ENCODE measurements at places on chromosomes 4 and X. TPM values are rescaled to one million over a fixed set of nuclear protein-coding genes. Genes with fewer than 3 reads are reported as not detected.

AWAT1 gene
- total RNA-seq, result not detected

ARHGAP6 gene
- total RNA-seq, result 0.86 TPM

ITM2A gene
- total RNA-seq, result 15.4 TPM

LRCH2 gene
- total RNA-seq, result 3.4 TPM

ODAPH gene
- not detected for total RNA-seq

FAAH2 gene
- 1.4 TPM for total RNA-seq

SLC6A14 gene
- total RNA-seq, result not detected

USP51 gene
- total RNA-seq, result 1.1 TPM

AMTN gene
- 0.18 TPM for total RNA-seq

CLCN5 gene
- 12.6 TPM for total RNA-seq

NWD2 gene
- total RNA-seq, result not detected

DNA sequence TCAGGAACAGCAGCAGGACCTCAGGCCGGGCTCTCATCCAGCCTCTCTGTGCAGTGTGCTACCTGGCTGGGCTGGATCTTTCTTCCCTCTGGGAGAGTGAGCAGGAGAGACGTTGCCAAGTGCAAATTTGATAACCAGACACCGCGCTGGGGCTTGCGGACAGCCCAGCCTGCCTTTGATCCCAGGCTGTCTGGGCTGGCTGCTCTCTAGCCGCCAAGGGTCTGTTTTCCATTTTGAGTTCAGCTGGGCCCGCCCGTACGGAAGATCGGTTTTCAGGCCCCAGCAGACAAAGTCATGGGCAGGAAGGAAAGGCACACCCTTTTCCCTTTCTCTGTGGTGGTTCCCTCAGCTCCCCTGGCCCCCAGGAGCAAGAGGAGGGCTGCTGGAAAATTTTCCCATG lies 90.2 kb downstream of the CPZ start:
- DNase-seq, result no peak

DNA sequence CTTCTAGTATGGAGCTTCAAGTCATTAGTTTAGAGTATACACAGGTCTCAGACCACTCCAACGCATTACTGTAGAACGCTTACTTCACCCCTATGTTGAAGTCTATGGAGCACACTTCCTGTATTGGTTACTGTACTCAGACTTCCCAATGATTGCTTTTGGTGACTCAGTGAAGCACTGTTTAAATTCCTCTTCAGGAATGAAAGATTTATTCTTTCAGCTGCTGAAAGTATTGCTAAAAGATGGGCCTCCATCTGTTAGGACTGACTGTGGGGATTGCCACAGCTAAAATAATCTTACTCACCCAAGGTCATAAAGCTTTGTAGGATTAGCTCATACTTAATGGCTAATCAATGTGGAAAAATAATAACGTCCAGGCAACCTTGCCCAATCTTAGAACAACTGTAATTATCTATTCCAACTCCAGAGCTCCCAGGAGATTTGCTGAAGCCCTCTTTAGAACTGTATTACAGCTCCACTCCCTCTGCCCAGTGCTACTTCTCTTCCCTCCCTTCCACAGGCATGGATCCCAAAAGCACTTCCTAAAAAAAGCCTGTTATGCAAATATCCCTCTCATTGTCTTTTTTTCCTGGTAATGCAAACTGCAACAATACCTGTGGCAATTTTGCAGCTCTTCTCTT lies 281.9 kb upstream of the HS3ST1 start:
- no peak for DNase-seq

DNA sequence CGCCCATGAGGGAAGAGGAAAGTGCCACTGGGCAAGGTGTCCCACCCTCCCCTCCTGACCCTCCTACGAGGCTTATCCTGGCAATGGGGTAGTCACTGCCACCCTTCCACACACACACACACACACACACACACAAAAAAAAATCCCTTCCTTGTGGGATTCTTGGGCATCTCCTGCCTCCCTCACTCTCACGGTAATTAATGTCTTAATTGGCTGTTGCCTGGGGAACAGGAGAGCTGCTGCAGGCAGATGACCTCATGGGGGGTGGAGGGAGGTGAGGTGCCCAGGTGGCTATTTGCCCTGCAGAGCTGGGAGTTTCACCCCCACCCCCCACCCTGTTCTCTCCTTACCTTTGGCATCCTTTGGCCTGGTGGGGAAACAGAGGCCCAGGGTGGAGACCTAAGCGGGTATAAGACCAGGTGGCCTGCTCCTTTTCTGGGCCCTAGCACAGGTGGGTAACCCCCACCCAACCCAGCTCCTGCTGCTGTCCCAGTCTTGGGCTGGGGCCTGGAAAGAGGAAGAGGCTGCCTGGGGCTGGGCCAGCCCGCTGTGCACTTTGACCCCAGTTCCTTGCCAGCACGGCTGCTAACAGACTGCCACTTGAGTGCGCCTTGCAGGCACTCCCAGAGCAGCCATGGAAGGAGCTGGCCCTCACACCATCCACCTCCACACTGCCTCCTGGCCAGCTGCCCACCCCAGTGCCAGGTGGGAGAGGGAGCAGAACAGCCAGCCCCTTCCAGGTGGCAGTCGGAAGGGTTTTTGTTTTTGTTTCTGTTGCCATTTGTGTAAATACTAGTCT lies 12.6 kb downstream of the EFNB1 start:
- no peak for DNase-seq

DNA sequence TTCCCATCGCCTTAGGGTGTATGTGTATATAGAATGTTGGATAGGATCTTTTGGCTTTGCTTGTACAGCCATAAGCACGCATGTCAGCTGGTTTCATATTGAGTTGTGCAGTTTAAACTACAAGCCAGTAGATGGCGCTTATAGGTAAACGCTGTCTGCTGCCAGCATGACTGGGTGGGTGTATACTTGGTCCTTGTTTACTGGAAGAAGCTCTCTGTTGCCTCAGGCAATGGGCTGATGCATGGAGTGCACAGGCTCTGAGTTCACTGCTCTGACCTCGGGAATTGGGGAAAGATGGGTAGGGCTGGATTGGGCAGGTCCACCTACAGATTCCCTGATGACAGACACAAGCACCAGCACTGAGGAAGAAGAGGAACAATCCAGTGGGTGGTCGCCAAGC lies 831.5 kb downstream of the STIM2 start:
- no peak for DNase-seq

- DNase-seq, result no peak
Observed at GRCh38 chr4:34419871-34420270, 1824.4 kb downstream of the ARAP2 start.

DNA sequence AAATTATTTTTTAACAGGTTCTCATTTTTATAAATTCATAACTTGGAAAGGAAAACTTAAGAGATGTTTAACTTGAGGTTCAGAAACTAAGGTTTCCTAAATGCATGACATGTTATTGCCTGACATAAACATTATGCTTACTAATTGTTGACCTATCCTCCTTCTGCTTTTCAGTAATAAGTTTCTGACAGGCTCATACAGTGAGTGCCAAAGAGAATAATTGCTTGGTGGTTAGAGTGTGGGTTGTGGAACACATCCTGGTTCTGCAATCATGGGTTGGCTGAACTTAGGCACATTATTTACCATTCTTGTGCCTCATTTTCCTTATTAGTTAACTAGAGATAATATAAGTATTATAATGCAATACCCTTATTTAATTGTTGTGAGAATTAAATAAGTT lies 56.5 kb downstream of the BMPR1B start:
- DNase-seq, result no peak

- DNase-seq, result no peak
Observed at GRCh38 chr4:151165205-151166000, 66.0 kb downstream of the RPS3A start.

DNA sequence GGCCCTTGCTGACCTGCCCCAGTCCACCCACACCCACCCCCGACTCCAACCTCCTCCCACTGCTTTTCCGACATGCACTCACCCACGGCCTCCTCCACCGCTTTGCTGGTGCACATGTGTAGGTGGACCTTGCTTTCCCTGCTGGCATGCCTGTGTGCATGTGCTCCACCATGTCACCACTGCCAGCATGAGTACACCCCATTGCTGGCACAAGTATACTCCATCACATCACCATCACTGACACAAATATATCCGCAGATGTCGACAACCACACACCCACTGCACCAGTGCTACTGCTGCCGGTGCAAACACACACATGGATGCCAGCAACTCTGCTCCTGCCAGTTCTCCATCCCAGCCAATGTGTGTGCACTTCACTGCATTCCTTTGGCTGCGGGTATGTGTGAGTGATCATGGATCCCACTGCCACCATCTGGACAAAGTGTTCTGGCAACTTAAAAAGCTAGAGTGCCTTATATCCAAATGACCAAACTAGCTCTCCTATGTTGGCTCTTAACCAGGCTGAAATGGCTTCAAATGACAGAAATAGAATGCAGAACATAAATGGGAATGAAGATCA lies 1072.3 kb downstream of the RAPGEF2 start:
- DNase-seq, result no peak

- DNase-seq, result no peak
Observed at GRCh38 chr4:168357941-168358340, 39.4 kb upstream of the DDX60 start.

GRCh38 chr4:176498617-176499256 lies 179.0 kb downstream of the SPCS3 start:
- no peak for DNase-seq

DNA sequence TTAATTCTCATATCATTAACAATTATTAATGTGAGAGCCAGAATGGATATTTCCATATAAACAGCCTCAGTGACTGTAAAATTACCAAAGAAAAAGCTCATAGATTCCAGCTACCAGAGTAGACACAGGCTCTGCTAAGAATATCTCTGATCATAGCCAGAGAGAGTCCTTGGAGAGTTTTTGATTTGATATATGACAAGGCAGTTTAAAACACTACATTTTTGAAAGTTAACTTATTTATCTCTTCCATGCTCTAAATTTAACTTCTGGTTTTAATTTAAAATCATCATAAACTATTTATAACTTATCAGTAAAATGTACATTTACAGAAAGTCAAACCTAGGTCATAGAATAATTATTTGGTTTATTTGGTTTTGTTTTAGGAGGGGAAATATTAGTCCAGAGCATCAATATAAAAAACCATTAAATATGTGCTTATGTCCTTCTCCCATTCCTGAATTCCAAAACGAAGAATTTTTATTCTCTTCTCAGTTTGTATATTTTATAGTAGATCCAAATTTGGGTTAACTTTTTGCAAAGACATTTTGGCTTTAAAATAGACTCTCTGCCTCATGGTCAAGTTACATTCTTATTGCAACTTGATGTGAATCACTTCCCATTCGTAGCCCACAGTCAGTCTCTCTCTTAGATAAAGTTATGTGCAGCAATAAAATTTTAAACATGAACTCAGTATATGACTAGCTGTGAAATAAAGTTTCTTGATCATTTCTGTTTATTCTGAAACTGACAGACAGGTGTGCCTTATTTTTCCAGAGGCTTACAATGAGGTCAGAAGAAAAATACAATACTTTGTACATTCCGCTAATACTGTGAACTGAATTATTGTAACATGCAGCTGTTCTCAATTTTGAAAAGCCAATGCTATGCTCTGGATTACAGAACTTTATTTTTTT lies 267.1 kb downstream of the PAPSS1 start:
- no peak for DNase-seq

GRCh38 chrX:118506805-118507480 lies 11.3 kb downstream of the DOCK11 start:
- DNase-seq, result no peak

DNA sequence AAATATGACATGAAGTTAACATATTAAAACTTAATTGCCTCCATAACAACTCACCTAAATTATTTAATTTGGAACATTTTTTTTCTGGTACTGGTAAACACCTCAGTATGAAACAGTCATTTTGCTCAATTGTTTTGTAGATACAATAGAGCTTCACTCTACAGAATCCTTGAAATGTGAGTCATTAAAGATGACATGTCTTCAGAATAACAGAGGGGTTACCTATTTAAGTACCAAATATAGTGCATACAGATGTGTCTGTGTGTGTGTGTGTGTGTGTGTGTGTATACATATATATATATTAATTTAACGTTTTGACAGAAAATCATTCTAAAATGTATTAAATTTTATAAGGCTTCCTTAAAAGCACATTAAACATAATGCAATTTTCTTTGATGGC lies 297.6 kb downstream of the INPP4B start:
- DNase-seq, result no peak

DNA sequence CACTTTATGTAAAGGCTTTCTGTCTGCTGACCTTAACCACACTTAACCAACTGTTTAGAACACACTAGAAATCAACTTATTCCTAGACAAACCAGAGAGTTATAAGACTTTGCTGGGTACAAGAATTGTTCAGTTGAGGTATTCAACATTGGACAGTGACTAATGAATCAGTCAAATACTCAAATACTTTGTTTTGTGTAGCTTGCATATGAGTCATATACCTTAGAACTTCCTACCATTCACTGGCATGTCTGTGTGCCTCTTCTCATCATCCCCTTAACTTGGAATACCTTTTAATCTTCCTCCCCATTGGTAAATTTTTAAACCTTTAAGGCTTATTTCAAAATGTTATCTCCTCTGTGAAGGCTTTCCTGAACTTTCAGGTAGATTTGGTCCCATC lies 708.8 kb upstream of the GRIA3 start:
- DNase-seq, result no peak

- no peak for DNase-seq
Observed at GRCh38 chrX:118183606-118184005, 67.0 kb upstream of the KLHL13 start.

GRCh38 chr4:53195815-53196661 lies 169.8 kb downstream of the SCFD2 start:
- DNase-seq, result no peak

DNA sequence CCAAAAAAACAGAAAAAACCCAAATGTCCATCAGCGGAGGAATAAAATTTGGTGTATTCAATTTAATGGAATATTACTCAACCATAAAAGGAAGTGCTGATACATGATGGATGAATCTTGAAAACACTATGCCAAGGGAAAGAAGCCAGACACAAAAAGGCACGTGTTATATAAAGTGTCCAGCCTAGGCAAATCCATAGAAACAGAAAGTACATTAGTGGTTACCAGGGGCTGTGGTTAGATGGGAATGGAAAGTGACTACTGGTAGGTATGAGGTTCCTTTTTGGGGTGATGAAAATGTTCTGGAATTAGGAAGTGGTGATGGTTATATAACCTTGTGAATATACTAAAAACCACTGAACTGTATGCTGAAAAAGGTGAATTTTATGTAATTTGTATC lies 3.5 kb upstream of the CDKL2 start:
- no peak for DNase-seq

GRCh38 chr4:105808750-105809041 lies 86.6 kb upstream of the NPNT start:
- DNase-seq, result no peak

- DNase-seq, result no peak
Observed at GRCh38 chrX:35800474-35800873, 2.3 kb downstream of the MAGEB16 start.

- DNase-seq, result no peak
Observed at GRCh38 chr4:105641845-105642244, 66.6 kb downstream of the INTS12 start.

GRCh38 chrX:47181301-47181700 lies 12.3 kb upstream of the UBA1 start:
- DNase-seq, result no peak
